ENCODE measurements at places on chromosomes 6 and 20. TPM values are rescaled to one million over a fixed set of nuclear protein-coding genes. Genes with fewer than 3 reads are reported as not detected.

DNA sequence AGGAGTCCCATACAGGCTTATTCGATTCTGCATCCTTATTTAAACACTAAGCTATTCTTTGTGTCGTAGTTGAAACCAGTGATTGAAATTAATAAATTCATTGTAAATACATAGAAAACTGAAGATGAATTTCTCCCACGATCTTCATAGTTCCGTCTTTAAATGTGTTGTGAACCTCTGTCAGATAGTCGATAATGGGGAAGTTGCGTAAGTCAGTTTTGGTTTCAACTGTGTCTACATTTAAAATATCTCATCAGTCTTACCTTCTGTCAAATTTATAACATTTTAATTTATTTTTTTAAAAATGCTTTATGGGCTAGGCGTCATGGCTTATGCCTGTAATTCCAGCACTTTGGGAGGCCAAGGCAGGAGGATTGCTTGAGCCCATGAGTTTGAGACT, 12.7 kb downstream of the STX11 start:
- no peak for DNase-seq

DNA sequence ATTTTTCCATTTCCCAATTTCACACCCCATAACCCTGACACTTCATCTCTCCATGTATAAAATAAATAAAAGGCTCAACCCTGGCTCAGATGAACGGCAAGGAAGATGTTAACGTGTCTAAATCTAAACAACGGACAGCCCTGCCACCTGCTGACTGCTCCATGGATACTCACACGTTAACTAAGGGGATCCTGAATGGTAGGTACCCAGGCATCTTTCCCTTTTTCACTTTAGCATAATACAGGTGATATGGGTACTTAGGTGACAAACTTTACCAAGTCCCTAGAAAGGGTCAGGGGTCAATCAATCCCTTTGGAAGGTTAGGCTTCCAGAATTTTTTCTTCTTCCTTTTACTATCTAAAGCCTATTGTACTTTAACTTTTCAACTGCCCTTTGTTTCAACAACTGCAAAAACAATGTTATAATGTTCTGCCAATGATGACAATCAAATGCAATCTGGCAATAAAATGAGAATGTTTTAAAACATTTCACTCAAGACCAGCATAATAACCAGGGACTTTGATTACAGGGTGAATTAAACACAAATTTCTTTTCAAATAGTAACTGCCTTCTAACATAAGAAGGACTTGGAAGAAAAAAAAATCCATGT, 52.4 kb upstream of the IPCEF1 start:
- DNase-seq: no peak

GRCh38 chr20:1871807-1872458, 23.3 kb upstream of the SIRPA start:
- no peak for DNase-seq

DNA sequence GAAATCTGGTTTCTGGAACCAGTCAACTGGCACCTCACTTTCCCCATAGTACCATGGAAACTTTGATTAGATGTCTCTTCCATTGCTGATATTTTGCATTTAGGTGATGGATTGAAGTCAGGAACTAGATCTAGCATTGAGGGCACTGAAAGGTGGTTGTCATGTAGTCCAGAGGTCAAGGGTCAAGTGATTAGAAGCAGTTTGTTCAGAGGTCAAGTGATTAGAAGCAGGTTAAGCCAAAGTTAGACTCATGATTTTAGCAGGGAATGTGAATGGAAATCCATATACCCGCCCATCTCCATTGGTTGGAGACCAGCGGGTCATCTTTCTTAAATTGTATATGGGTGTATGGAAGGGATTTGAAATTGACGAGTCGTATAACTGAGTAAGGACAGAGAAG, 51.2 kb downstream of the CBFA2T2 start:
- DNase-seq: no peak

DNA sequence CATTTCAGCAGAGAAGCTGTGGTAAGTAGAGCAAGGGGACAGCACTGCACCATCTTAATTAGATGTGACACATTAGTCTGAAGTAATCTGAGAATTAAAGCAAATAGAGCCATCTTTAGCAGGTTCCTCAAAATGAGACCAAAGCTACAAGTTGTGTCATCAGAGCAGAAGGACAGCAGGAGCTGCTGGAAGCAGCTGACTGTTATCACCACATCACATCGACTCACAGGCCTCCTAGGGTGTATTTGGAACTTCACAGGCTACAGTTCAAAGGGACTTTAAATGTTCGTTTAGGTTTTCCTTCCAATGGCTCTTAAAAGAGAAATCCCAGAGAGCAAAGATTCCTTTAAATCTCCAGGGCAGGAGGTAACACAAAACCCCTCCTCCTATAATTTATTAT, 69.5 kb downstream of the LCA5 start:
- no peak for DNase-seq

MYL9 gene
- polyA plus RNA-seq: 432 TPM

All from muscle of back (tissue), 13 donors.